ENCODE measurements at places on chromosomes 1 and 21.

DNA sequence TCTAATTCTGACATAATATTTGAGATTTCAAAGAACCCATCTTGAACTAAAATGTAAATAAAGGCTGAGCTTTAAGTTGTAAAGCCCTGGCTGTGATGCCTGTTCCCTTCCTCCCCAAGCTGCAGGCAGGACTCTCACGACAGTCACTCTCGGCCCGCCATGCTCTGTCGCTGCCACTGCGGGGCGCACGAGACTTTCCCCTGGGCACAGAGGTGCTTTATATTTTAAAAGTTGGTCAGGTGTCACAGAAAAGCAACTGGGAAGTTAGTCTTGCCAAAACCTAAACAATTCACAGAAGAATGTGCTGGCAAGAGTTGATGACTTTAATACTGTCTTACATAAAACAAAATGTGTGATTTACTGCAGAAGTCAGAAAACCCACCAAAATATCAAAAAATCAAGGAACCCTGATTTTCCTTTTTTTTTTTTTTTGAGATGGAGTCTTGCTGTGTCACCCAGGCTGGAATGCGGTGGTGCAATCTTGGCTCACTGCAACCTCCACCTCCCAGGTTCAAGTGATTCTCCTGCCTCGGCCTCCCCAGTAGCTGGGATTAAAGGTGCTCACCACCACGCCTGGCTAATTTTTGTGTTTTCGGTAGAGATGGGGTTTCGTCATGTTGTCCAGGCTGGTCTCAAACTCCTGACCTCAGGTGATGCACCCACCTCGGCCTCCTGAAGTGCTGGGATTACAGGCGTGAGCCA is 10.7 kb downstream of the LRRC47 start:
- no peak for DNase-seq

DNA sequence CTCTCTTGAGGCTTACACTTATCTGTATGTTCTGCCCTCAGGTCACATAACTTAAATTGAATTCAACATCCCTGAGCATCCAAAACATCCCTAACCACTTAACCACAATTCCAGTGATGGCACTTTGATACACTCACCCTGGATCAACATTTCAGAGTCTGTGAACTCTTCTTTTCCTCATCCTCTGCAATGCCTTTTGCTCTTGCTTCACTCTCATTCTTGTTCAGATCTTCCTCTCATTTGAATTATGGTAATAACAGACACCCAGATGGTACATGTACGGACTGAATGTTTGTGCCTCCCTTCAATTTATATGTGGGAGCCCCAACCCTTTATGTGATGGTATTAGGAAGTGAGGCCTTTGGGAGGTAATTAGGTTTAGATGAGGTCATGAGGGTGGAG is 33.4 kb downstream of the PTGER3 start:
- peak; percentile 66 for DNase-seq

- no peak for DNase-seq
Observed at GRCh38 chr21:45558044-45558721, 15.9 kb upstream of the SLC19A1 start.

- DNase-seq = no peak
Observed at GRCh38 chr1:94593611-94594010, 52.1 kb upstream of the F3 start.

- peak; percentile 22 for DNase-seq
Observed at GRCh38 chr1:99173900-99174299, 90.4 kb upstream of the PLPPR4 start.

DNA sequence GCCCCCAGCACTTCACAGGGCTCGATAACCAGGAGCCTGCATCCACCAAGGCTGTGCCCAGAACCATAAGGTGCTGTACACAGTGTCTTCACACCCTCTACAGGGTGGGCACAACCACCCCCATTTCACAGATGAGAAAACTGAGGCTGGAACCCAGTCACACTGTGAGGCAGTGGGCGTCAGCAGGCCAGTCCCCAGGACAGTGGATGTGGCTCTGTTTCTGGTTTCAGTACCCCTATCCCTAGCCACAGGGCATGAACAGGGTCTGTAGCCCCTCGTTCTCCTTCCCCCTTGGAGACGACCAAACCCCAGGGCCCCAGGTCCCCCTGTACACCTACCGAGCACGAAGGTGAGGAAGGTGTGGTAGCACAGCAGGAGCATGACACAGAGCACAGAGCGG is 27.6 kb downstream of the TTC39A start:
- no peak for DNase-seq
